ENCODE measurements at places on chromosomes 4 and X.

DNA sequence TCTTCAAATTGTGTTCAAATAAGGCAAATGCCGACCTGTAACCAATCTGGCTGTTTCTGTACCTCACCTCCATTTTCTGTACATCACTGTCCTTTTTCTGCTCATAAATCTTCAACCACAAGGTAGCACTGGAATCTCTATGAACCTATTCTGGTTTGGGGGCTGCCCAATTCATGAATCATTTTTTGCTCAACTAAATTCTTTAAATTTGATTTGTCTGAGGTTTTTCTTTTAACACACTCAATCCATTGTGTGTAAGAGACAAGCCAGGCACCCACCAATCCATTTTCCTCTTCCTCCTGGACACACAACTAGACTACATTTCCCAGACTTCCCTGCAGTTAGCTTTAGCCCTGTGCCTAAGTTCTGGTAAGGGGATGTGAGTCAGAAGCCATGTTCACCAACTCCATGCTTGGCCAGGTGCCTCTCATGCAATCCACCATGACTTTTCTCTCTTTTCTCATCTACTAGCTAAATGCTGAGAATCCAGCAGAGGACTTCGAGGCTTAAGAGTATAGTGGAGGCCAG is 193.2 kb upstream of the KLF3 start:
- no peak for DNase-seq

DNA sequence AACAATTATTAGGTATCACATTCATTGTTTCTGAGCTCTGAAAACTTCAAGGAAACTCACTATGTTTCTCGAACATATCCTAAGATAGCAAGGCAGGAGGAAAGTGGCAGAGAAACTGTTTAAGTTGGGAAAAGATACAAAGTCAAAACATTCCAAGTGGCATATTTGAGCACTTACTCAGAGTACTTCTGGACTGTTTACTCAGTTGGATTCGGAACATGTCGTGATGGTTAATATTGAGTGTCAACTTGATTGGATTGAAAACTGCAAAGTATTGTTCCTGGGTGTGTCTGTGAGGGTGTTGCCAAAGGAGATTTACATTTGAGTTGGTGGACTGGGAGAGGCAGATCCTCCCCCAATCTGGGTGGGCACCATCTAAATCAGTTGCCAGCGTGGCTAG is 298.3 kb downstream of the IL1RAPL2 start:
- no peak for DNase-seq

GRCh38 chrX:63418211-63418610 is 67.1 kb upstream of the SPIN4 start:
- DNase-seq: no peak

DNA sequence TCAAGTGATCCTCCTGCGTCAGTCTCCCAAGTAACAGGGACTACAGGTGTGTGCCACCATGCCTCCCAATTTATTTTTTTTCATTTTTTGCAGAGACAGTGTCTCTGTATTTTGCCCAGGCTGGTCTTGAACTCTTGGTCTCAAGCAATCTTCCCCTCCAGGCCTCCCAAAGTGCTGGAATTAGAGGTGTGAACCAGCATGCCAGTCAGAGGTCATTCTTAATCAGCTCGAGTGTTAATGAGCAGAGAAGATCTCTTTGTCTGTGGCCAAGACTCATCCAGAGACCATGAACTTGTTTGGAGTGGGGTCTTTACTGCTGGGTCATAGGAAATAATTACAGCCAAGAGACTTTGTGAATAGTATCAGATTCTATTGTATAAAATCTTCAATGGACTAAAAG is 99.2 kb upstream of the AP1S2 start:
- DNase-seq: no peak

DNA sequence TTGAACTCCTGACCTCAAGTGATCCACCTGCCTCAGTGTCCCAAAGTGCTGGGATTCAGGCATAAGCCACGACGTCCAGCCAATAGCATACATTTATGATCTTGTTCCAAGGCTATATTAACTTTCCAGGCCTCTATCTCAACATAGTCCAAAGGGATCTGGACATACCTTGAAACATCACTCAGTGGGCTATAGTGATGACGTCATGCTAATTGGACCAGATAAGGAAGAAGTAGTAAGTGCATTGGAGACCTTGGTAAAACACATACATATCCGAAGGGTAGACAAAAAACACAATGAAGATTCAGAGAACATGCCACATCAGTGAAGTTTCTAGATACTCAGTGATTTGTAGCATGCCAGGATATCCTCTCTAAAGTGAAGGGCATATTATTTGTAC is 37.4 kb upstream of the USP26 start:
- no peak for DNase-seq

- no peak for DNase-seq
These were observed 90.3 kb downstream of the SMIM20 start for GRCh38 chr4:26004290-26004689.

- DNase-seq: no peak
These were observed 9.6 kb downstream of the PSAPL1 start for GRCh38 chr4:7425124-7425523.
